ENCODE measurements at places on chromosomes 12 and 14.

- DNase-seq = no peak
Observed at GRCh38 chr12:128531170-128531569, 264.2 kb downstream of the TMEM132C start.

DNA sequence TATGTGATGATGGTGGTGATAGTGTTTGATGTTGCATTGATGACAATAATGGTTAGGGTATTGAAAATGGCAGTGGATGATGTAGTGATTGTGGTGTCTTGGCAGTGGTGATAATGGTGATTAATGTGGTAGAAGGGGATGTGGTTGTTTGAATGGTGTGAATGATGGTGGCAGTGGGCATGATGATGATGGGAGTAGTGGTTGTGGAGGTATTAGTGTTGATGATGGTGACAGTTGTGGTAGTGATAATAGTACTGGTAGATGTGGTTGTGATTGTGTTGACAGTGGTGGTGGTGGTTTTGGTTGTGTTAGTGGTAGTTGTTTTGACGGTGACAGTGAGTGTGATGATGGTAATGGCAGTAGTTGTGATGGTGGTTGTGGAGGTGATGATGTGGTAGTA lies 1049.0 kb downstream of the VRK1 start:
- no peak for DNase-seq

GRCh38 chr12:95700316-95700785 lies 90.2 kb downstream of the NTN4 start:
- DNase-seq = peak; percentile 88

- no peak for DNase-seq
Observed at GRCh38 chr12:76003355-76003638, 28.3 kb downstream of the PHLDA1 start.

- DNase-seq = peak; percentile 24
Observed at GRCh38 chr12:75724928-75725312, 213.5 kb upstream of the KRR1 start.

DNA sequence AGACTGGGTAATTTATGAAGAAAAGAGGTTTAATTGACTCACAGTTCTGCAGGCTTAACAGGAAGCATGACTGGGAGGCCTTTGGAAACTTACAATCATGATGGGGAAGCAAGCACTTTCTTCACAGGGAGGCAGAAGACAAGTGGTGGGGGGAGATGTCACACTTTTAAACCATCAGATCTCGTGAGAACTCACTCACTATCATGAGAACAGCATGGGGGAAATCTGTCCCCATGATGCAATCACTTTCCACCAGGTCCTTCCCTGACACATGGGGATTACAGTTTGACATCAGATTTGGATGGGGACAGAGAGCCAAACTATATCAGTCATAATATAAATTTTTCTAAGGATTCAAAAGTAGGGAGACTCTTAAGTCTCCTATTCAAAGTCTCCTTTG lies 46.0 kb downstream of the SPIC start:
- no peak for DNase-seq

- DNase-seq = peak; percentile 43
Observed at GRCh38 chr12:76025601-76026575, 5.7 kb downstream of the PHLDA1 start.

- DNase-seq = no peak
Observed at GRCh38 chr12:91931111-91931510, 214.5 kb downstream of the BTG1 start.

DNA sequence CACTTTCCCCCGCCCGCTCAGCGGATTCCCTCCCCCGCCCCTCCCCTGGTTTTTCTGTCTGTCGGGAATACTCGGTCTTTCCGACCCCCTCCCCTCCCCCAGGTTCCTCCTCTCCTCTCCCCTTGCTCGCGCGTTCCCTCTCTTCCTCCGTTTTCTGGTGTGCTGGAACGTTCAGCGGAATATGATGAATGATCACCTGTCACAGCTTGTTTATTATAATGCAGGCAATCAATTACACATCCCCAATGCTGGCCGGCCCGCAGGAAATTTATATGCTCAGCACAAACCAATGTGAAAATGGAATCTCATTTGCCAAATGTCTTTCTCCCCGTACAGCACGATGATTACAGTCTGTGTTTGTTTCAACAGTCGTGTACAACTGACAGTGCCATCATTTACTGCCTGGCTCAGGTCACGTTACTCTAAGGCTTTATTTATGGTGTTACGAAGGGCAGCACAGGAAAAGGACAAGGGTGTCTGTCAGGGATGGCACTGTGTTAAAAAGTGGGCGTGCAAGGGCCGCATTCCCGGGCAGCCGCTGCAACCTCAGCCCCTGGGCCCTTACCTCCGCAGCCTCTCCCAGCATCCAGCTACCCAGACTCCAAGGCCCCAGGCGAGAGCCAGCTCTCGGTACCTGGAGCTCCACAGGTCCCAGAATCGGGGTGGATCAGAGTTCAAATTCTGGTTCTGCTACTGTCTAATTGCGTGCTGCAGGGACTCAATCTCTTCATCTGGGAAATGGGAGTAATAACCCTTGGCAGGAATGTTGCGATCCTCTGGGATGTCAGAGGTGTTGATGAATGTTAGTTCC lies 24.7 kb upstream of the MAP1LC3B2 start:
- DNase-seq = peak; percentile 87

GRCh38 chr14:26597071-26597588 lies 703 bp downstream of the NOVA1 start:
- DNase-seq = peak; percentile 1

DNA sequence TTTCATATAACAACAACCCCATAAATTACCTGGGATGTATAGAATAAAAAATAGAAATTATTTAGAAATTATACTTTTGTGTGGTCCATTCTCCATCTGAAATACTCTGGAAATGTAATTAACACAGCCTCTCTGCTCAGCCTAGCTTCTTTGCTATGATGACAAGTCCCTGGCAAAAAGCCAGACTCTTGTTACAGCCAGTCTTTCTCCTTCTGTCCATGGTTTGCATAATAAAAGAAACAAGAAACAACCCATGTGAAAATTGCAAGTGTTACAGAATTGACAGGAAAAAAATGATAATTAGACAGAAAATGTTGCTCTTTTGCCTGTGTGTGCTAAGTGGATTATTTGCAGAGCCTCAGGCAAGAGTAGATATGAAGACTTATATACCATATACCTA lies 61.3 kb downstream of the C12orf50 start:
- DNase-seq = peak; percentile 39

DNA sequence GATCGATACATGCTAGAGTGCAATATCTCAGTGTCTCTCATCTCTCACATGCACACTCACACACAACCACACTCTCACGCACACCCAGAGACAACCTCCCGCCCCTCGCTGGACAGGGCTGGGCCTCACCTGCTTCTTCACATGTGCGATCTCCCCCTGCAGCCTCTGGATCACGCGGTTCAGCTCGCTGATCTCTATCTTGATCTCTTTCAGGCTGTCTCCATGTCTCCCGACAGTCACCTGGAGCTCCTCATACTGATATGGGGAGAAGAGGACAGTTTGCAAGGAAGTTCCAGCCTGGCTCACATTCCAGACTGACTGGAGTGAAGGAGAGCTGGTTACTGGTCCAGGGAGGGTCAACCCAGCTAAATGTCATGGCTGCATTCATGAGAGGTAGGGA lies 4.4 kb downstream of the KRT2 start:
- DNase-seq = no peak
